ENCODE measurements at places on chromosomes 11 and 22.

DNA sequence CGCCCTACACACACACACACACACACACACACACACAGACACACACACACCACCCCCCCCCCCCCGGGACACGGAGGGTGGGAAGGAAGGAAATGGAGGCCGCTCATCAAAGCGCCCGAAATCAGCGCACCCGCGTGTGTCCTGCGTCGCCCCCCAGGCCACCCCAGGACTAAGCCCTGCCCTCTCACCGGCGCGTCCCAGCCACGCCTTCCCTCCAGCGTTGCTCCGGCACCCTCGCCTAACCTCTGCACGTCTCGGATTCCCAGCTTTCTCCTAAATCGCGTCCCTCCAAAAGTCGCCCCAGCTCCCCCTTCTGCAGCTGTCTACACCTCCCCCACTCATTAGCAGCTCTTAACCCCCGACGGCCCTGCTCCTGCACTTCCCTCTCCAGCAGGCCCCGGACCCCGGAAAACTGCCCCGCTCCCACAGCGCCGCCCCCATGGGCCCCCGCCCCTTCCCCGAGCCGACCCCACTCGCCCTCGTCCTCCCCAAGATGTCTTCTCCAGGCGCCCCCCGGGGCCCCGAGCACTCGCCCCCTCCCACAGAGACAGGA lies 557 bp downstream of the PACSIN2 start:
- no peak for DNase-seq

DNA sequence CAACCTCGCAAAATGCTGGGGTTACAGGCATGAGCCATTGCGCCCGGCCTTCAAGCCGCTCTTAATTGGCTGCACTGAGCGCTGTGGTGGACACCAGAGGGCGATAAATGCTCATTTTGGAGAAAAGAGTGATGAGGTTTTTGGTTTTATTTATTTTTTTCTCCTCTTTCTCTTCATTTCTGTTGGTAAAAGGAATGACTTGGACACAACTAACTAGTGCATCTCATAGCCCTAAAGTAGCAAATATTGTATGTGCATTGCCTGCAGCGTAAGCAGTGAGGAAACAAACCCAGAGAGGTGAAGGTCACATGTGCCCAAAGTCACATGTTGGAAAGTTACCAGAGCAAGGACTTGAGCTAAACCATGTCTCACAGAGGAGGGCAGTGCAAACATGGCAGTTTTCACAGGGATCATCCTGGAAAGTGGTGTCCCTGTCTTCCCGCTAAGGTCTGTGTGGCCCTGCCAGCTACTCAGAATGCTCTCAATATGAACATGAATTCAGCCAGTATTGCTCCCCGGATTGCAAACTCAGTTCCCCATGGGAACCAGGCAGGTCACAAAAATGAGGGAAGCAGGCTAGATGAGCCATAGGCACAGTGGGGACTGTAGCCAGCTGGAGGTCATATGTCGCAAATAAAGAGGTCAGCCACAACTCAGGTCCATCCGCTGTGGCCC lies 8.6 kb upstream of the CD82 start:
- DNase-seq = no peak

- DNase-seq = no peak
Measured at GRCh38 chr22:35172442-35172841, 84.9 kb upstream of the HMGXB4 start.

DNA sequence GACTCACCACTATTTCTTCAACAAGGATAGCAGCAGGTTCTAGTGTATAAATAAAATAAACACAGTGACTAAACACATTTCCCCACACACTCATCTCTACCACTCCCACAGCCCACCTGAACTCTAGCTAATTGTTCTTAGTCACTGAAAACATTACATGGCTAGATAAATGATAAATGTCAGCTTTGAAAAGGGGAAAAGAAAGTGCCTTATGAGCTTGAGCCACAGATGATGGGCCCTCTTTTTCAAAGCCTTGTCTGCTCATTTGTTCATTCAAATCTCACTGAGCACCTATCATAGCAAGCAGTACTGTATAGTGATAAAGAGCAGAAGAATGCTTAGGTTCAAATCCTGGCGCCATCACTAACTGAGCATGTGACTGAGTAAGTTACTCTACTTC lies 58.3 kb downstream of the SIK3 start:
- no peak for DNase-seq

- no peak for DNase-seq
Measured at GRCh38 chr11:105824457-105825013, 197.5 kb downstream of the MSANTD4 start.

GRCh38 chr11:61092908-61093763 lies 9.2 kb upstream of the CD5 start:
- no peak for DNase-seq

DNA sequence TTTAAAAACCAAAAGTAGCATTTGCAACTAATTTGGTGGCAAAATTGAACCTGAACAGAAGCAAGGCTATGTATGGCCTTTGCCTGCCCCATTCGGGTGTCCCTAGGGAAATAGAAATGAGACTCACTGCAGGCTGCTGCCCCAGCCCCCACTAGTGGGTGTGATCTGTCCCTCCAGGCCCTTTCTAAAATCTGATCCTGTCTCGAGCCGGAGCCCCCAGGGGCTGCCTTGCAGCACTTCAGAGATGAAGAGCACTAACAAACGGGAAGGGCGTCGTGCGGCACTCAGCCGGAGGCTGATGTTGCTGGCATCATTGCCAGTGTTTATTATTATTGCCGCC lies 43.2 kb downstream of the CD82 start:
- DNase-seq = no peak

DNA sequence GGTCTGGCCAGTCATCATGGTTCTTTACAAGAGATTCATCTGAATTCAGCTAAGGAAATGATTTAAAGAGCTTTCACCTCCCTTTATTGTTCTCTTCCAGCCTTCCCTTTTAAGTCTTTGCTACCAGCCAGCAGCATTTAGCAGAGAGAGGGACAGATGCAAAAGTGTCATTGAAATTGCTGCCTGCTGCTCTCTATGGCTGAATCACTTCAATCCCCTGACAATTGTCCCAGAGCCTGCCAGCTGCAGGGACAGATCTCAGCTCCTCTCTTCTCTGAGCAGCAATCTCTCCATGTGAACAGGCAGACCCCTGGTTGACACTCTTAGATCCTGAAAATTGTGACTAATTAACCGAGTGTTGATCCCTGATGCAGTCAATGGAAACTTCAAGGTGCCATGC lies 816.9 kb upstream of the CCDC90B start:
- DNase-seq = no peak

Data from AG04449 (cell line).